ENCODE measurements at places on chromosomes 1 and 21. TPM values are rescaled to one million over a fixed set of nuclear protein-coding genes. Genes with fewer than 3 reads are reported as not detected.

DNA sequence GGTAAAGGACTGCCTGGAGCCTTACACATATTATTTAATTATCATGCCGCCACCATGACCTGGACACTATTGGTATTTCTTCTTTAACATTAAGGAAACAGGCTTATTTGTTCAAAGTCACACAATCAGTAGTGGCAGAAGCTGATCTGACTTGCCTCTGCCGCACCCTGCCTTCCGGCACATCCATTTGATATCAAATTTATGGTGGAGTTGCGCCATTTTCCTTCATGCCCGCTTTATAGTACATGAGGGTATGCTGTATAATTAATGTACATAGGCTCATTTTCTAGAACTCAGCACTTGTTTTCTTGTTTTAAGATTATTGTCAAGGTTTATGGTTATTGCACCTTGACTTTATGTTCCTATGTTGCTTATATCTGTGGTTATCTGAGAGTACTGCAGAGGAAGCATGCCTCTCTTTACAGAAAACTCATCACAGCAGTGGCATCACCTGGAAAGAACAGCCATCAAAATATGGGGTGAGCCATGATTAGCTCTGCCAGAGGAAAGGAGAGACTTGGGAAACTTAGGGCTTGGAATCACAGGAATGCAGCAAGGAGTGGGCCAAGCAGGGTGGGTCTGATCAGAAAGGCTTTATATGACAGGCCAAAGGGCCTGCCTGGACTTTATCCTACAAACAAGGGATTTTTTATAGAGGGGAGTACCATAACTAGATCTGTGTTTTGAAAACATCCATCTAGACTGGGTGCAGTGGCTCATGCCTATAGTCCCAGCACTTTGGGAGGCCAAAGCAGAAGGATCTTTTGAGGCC lies 72.2 kb upstream of the GJB5 start:
- no peak for DNase-seq

DNA sequence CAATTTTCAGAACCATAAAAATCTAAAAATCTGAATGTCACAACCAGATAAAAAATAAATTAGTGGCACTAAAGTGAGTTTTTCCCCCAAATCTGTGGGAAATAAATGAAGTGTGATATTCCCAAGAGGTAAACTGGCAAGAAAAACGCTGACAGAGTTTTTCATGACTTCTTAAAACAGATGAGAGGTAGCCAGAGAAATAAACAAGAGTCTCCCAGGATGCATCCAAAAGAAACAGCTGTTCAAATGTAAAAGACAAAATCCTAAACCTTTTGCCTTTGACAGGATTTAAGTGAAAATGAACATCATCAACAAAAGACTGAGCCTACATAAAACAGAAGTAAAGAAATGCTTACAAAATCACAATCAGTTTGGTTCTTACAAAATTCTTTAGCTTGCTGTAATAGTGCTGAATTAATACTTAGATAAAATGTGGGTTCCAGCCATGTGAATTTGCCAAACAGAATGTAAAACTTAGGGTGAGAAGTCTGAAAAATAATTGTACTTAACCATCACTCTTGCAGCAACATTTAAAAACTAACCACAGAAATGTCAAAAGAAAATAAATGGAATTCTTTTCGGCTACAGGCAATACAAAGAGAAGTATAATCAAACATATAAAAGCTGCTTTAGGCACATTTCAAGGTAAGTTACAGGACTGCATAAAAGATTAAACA lies 133.6 kb downstream of the EIF4G3 start:
- no peak for DNase-seq

- no peak for DNase-seq
Observed at GRCh38 chr1:182087719-182088350, 26.3 kb upstream of the ZNF648 start.

DNA sequence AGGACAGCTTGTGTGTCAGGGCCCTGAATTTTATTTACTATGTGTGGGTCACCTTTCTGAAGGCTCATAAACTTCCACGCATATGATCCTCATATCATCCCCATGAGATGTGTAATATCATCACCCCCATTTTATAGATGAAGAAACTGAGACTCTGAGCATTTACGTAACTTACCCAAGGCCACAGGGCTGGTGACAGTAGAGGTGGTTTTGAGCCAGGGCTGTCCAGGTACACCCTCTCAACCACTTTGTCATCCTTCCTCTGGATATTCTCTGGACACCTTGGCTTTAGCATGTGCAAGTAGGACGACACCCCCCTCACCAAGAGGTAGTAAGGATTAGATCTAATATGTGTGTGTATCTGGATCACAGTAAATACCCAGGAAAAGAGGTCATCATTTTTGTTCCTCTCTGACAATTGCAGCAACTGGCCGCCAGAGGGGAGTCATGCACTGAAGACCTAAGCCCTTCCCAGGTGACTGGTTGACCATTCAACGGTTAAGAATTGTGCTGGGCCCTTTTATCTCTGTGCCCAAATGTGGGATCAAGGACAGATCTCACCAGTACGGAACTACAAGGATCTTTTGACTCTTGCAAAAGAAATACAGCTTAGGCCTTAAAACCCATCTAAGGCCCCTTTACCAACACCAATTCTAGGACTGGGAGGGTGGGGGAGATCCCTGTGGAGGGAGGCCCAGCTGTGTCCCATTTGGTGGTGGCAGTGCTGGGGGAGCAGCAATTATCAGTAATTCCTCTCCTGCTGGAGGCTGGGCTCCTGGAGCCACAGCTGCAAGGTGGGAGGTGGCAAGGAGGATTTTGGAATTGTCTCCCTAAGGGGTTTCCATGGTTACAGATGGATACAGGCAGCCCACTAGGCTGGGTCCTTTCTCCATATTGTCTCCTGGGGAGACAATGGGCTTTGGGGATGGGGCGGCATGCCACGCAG lies 13.7 kb upstream of the E2F2 start:
- DNase-seq: peak; percentile 87

The PKP1 gene
- total RNA-seq: not detected

The UTS2 gene
- total RNA-seq: not detected

The CIART gene
- 5.9 TPM for total RNA-seq
